Effector memory CD4-positive, alpha-beta T cell (primary cell): ENCODE measurements at places on chromosomes 6 and 20.

DNA sequence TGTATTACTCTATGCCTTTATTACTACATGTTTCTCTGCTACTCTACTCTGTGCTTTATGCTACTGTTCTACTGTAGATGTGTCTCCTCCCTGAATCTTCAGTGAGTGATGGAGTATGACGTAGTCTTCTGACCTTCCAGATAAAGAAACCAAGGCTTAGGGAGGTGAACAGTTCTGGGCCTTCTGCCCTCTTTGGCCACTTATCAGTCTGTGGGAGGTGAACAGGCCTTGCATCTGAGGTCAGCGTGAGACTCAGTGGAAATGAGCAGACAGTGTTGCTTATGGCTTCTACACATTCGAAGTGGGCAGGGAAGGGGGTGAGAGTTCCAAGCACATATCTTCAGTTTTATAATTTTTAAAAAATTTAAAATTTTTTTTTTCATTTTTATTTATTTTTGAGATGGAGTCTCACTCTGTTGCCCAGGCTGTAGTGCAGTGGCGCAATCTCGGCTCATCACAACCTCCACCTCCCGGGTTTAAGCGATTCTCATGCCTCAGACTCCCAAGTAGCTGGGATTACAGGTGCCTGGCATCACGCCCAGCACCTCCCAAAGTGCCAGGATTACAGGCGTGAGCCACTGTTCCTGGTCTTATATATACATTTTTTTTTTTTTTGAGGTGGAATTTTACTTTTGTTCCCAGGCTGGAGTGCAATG lies 24.2 kb downstream of the MYBL2 start:
- DNase-seq = no peak
- no peaks in the 10 kb centered on the region for H3K36me3 ChIP-seq
- no peaks in the 10 kb centered on the region for H3K4me1 ChIP-seq
- H3K4me3 ChIP-seq = no peak overlapping the region
- H3K27ac ChIP-seq = no peak overlapping the region
- H3K27me3 ChIP-seq = no peaks in the 10 kb centered on the region

DNA sequence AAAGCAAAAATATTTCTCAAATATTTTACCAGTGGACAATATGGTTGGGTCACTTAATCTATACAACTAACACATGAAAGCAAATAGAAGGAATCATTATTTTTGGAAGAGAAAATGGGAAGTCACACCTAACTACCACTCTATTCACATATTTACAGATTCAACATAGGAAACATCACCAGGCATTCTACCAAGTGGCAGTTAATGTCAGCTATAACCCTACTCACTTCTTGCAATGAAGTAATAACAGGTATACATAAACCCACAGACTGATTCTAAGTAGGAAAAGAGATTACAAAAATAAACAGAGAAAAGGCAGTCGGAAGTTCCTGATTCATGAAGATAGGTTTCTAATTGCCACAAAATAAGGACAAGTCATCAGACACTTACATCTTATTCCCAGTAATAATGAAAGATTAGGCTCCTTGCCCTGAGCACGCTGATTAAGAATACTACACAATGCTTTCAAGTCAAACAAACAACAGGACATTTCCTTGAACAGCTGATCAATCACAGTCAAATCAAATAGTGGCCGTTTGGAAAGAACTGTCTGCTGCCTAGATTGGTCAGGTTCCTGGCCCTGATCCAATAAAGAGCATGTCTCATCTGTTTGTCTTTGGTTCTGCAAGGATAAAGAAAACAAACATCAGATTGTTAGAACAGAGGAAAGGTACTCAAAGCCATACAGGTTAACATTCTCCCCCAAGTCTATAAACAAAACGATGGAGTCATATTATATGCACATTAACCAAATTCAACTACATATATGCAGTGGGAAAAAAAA lies 79.2 kb upstream of the PLN start:
- H3K4me1 ChIP-seq = no peaks in the 10 kb centered on the region
- H3K4me3 ChIP-seq = no peak overlapping the region
- H3K36me3 ChIP-seq = peaks cover 41% of the 10 kb centered on the region
- no peaks in the 10 kb centered on the region for H3K27me3 ChIP-seq
- H3K27ac ChIP-seq = no peak overlapping the region

DNA sequence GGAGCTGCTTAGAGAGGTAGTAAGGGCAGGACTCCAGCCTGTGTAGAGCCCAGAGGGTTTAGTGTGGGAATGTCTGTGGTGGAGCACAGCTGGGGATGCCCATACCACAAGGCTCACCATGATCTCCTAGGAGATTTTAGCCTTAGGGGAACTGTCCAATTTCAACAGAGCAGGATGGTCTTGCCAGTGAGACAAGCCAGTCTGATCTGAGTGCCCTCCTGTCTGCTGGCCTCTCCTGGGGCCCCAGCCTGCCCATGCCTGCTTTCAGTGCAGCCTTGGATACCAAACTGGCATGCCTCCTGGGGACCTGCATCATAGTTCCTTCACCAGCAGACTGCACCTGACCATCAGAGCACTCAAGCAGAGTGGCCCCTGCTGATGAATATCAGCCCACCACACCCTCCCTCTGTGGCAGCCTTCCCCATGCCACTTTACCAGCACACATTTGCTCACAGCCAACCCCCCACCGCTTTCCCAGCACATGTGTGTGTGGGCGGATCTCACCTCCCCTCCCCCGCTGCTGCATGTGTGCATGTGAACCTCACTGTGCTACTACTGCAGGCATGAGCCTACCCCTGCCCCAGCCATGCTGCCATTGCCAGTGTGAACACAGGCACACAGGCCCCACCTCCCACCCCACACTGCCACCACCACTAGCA lies 7.9 kb upstream of the TREM1 start:
- no peak for DNase-seq
- no peaks in the 10 kb centered on the region for H3K27me3 ChIP-seq
- H3K36me3 ChIP-seq = no peaks in the 10 kb centered on the region
- no peak overlapping the region for H3K27ac ChIP-seq
- H3K4me1 ChIP-seq = peaks cover 11% of the 10 kb centered on the region
- H3K4me3 ChIP-seq = no peak overlapping the region

DNA sequence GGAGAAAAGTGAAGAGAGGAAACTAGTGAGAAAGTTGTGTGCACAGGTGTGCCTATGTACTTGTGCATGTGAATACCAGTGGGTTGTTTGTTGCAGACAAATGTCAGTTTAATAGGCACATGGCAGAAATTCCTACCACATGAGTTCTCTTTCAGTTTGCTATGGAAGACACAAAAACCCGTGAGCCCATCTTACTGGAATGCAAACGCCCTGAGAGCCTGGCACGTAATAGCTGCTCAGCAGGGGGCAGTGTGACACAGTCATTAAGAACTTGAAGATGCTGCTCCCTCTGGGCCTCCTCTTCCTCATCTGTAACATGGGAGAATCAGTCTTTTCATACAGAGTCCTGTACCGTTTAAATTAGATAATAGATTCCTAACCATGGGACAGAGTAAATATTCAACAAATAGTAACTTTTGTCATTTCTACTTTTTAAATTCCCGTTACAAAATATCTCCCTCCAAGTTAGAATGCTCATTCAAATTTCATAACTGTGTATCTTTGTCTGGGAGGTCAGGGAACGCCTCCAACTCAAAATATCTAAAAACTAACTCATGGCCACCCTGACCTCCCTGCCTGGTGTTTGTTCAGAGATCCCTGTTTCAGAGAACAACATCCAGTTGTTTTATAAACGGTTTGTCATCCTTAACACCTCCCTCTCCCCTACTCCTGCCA lies 802.9 kb downstream of the MAFB start:
- no peaks in the 10 kb centered on the region for H3K27me3 ChIP-seq
- no peaks in the 10 kb centered on the region for H3K4me1 ChIP-seq
- H3K4me3 ChIP-seq = no peak overlapping the region
- H3K36me3 ChIP-seq = no peaks in the 10 kb centered on the region
- DNase-seq = no peak

DNA sequence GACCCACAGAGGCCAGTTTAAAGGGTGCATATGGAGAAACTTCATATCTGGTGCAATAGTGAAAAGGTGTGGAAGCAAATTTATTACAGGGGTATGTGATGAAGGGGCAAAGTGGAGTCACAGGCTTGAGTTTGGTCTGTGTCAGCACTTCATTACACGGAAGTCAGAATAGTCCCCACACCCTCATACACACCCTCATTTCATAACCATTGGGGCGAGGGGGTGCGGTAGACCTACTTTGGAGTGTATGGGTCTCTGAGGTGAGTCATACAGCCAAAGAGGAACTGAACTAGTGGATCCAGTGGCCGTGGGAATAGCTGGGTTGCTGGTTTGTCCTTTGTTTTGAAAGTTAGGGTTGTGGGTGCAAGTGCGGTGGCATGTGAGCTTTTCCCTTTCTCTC lies 3.3 kb downstream of the TM9SF4 start:
- DNase-seq = no peak
- no peaks in the 10 kb centered on the region for H3K36me3 ChIP-seq
- H3K27ac ChIP-seq = no peak overlapping the region
- H3K27me3 ChIP-seq = no peaks in the 10 kb centered on the region

- H3K27ac ChIP-seq = no peak overlapping the region
- H3K4me1 ChIP-seq = no peaks in the 10 kb centered on the region
- no peak overlapping the region for H3K4me3 ChIP-seq
- no peaks in the 10 kb centered on the region for H3K27me3 ChIP-seq
- H3K36me3 ChIP-seq = no peaks in the 10 kb centered on the region
These were observed 9.6 kb downstream of the LRP11 start for GRCh38 chr6:149854532-149854931.

DNA sequence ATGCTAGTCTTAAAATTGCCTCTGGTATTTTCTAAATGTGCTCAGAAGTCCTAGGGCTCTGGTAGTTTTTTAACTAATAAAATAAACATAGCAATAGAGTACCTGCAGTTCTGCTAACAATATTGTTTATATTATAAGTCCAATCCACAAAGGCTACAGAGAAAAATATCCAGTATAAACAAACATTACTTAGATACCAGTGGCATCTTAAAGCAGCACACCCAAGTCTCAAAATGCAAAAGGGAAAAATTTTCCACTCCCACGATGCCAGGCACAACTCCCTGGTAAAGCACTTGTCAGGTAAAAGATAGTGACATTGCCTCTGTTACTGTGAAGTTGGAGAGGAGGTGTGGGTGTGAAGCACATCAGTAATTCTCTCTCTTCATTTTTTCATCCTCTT lies 123.3 kb downstream of the OGFRL1 start:
- H3K4me3 ChIP-seq = no peak overlapping the region
- H3K27ac ChIP-seq = no peak overlapping the region
- no peaks in the 10 kb centered on the region for H3K36me3 ChIP-seq
- H3K4me1 ChIP-seq = no peaks in the 10 kb centered on the region
- DNase-seq = no peak
- no peaks in the 10 kb centered on the region for H3K27me3 ChIP-seq

DNA sequence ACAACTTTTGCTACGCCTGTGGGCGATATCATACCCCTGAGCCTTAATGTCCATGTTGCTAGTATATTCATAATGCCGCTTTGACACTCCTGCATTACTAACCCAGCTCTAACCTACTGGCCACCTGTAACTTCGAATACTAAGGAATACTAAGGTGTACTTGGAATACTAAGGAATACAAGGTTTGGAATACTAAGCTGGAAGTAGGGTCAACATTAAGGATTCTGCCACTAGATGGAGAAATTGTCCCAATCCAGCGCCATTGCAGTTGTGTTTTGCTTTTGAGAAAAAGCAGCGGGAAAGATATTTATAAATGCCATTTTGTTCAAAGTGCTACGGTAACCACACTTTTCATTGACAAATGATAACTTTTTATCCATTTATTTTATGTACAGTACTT lies 10.7 kb downstream of the TBXT start:
- no peak for DNase-seq
- no peak overlapping the region for H3K27ac ChIP-seq
- H3K4me1 ChIP-seq = no peaks in the 10 kb centered on the region

- no peak overlapping the region for H3K27ac ChIP-seq
- no peaks in the 10 kb centered on the region for H3K4me1 ChIP-seq
- H3K27me3 ChIP-seq = no peaks in the 10 kb centered on the region
- no peak overlapping the region for H3K4me3 ChIP-seq
- DNase-seq = no peak
- no peaks in the 10 kb centered on the region for H3K36me3 ChIP-seq
These were observed 22.4 kb upstream of the CDKAL1 start for GRCh38 chr6:20511852-20512251.

GRCh38 chr20:15976047-15976736 lies 597.1 kb downstream of the KIF16B start:
- no peaks in the 10 kb centered on the region for H3K36me3 ChIP-seq
- DNase-seq = no peak

DNA sequence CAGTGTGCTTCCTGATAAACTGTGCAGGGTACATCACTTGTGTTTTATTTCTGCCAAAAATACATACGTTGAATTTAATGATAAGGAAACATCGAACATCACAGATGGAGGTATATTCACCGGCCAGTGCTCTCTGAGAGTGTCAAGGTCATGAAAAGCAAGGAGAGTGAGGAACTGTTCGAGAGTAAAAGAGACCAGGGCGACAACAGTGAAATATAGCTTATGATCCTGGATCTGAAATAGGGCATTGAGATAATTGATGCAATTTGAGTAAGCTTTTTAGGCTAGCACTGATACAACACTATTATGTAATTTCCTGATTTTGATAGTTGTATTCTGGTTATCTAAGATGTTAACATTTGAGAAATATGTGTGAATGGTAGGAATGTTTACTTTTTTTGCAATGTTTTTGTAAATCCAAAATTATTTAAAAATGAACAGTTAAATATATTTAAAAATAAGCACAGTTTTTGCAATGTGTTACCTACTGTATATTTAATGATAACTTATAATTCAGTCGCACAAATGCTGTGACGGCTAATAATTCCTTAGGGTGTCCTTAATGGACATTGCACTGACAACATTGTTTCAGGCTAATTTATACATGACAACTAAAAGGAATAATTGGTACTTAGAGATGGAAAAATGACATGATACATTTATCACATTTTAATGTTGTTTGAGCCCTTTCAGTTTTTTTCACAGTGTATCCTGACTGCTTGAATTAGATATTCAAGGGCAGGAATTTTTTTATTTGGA lies 9.9 kb downstream of the RAB32 start:
- no peaks in the 10 kb centered on the region for H3K4me1 ChIP-seq
- no peak overlapping the region for H3K27ac ChIP-seq
- DNase-seq = no peak
- no peaks in the 10 kb centered on the region for H3K36me3 ChIP-seq

DNA sequence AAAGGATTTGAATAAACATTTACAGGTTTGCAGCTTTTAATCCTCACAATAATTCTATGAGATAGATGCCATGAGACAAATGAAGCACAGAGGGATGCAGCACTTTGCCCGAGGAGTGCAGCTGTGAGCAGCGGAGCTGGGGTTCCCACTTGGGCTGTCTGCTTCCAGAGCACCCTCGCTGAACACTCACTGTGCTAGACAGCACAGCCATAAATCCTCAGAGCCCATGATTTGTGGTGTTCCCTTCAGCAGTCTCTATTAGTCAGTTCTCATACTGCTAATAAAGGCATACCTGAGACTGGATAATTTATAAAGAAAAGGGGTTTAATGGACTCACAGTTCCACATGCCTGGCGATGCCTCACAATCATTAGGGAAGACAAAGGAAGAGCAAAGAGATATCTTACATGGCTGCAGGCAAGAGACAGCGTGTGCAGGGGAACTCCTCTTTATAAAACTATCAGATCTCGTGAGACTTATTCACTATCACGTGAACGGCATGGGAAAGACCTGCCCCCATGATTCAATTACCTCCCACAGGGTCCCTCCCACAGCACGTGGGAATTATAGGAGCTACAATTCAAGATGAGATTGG lies 25.3 kb upstream of the CTAGE9 start:
- H3K36me3 ChIP-seq = no peaks in the 10 kb centered on the region
- no peak overlapping the region for H3K4me3 ChIP-seq
- no peaks in the 10 kb centered on the region for H3K4me1 ChIP-seq
- H3K27ac ChIP-seq = no peak overlapping the region
- no peaks in the 10 kb centered on the region for H3K27me3 ChIP-seq
